ENCODE measurements at places on chromosomes 2 and 18. TPM values are rescaled to one million over a fixed set of nuclear protein-coding genes. Genes with fewer than 3 reads are reported as not detected.

- DNase-seq, result no peak
Measured at GRCh38 chr2:2828774-2829368, 497.8 kb upstream of the MYT1L start.

- DNase-seq, result no peak
Measured at GRCh38 chr18:24263050-24263449, 124.2 kb downstream of the CABYR start.

ACMSD gene
- total RNA-seq, result not detected

ITM2C gene
- 347 TPM for total RNA-seq
